ENCODE measurements at places on chromosomes 13 and 19. TPM values are rescaled to one million over a fixed set of nuclear protein-coding genes. Genes with fewer than 3 reads are reported as not detected.

DNA sequence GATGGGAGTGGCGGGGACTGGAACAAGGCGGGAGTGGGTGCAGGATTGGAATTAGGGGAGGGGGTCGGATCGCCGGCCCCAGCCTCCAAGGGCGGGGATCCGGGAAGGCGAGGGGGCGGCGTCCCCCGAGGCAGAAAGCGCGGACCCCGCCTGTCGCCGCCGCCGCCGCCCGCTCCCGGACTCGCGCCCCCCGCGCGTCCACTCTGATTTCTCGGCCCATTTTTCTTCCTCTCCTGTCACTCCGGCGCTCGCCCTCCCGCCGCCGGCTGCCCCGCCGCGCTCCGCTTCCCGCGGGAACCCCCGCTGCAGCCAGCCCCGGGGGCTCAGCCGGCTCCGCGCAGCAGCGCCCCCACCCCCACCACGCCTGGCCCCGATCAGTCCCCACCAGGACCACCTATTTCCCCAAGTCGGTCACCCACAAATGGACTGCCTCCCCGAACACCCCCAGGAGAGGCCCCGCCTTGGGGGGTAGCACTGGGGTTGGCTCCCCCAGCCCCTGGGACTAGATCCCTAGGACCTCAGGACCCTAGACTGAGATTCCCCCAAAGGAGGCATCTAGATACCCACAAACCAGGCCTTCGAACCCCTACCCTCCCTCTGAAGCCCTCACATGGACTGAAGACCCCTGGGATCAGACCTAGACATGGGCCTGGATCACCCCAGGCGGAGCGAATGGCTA lies 12.6 kb upstream of the ERFL start:
- peak overlapping the region; percentile 60 for H3K4me3 ChIP-seq
- no peaks in the 10 kb centered on the region for H3K36me3 ChIP-seq
- H3K27ac ChIP-seq: no peak overlapping the region

DNA sequence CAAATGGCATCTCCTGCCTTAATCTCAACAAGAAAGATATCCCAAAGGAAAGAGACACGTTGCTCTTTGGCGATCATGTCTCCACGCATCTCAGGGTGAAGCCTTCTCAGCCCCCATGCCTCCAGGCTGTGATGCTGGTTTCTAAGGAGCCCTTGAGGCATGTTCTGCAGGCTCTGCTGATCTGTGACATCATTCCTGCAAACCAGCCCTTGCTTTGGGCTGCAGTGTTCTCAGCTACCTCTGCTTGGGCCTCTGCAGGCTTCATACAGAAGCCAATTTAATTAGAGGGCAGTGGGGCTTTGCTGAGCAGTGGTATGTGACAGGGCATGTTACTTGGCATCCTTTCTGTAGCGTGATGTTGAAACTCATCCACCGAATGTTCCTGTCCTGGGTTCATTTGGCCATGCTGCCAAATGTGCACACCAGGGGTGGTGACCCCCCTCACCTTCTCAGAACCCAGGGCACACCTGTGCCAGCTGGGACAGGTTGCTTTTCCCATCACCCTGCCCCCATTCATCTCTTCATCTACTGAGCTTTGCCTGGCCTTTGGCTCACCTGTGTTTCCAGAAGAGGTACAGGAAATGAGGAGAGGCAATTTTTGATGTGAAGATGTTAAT lies 230.9 kb downstream of the TEX29 start:
- no peak for DNase-seq
- H3K4me1 ChIP-seq: no peaks in the 10 kb centered on the region
- H3K27ac ChIP-seq: no peak overlapping the region
- H3K27me3 ChIP-seq: no peaks in the 10 kb centered on the region
- H3K36me3 ChIP-seq: no peaks in the 10 kb centered on the region

DNA sequence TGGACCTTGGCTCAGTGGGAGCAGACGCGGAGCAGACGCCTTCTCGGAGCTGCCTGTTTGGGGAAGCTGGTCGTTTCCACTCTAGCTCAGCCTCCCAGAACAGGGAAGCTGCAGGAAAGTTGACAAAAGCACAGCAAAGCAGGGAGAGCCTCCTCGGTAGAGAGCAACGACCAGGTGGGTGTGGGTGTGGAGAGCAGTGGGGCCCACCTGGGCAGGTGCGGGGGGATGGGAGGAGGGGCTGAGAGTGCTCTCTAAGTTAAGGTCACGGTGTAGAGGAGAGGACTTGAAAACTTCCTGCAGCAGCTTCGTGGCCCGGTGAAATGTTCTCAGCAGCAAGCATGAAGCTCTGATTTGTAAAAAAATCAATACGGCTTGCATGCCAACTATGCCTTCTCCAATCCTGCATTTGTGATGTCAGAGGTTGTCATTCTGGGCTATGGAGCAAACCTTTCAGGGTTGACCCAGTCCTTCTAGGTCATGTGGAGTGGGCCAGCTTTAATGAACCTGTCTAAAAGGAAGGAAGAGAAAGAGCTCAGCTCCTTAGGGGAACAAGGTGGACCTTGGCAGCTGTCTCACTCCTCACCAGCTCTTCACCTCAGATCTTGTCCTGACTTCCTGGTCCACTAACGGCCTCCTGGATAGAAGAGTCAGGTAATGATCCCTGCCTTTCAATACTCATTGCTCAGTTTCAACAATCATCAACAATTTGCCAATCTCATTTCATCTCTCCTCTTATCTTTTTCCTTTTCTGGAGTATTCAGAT lies 85.8 kb upstream of the UBL3 start:
- DNase-seq: peak; percentile 32
- H3K27ac ChIP-seq: peak overlapping the region; percentile 95
- peaks cover 57% of the 10 kb centered on the region for H3K4me1 ChIP-seq
- H3K4me3 ChIP-seq: peak overlapping the region; percentile 86
- peaks cover 16% of the 10 kb centered on the region for H3K36me3 ChIP-seq

- peaks cover 61% of the 10 kb centered on the region for H3K27me3 ChIP-seq
- no peaks in the 10 kb centered on the region for H3K36me3 ChIP-seq
- H3K27ac ChIP-seq: no peak overlapping the region
- peak overlapping the region; percentile 43 for H3K4me3 ChIP-seq
- no peak for DNase-seq
Observed at GRCh38 chr13:36431204-36432105, 840 bp upstream of the CCNA1 start.

DNA sequence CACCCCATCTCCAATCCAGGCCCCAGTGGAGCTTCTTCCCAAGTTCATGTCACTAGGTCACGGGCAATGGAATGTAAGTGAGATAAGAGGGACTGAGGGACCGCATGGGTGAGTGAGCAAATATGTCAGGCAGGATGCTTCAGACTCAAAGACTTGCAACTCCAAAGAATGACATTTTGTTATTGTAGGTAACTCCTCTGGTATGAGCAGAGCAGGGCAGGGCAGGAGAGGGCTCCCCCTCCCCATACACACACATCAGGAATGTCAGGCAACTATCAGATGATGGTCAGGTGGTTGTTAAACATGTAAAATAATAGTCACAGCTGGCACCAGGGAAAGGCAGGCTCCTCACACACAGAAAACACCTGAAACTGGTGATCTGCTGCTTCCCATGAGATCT lies 10.6 kb downstream of the ERVV-2 start:
- H3K36me3 ChIP-seq: peaks cover 9% of the 10 kb centered on the region
- no peaks in the 10 kb centered on the region for H3K27me3 ChIP-seq
- peaks cover 3% of the 10 kb centered on the region for H3K4me1 ChIP-seq
- no peak for DNase-seq

DNA sequence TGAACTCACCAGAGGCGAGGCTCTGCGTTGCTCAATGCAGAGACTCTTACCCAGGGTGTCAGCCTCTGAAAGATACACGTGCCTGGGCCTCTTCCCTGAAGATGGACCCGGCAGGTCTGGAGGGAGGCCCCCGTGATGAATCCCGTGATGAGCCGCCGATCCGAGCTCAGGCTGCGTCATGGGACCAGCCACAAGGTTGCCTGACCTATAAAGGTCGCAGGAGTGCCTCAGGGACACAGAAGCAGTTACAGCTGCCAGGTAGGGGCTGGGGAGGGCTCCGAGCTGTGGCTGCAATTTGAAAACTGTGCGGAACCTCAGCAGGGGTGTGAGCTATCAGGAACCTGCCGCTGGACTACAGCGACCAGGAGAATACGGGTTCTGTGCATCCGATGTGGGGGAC lies 10.5 kb upstream of the ATP11A start:
- peaks cover 5% of the 10 kb centered on the region for H3K27me3 ChIP-seq
- H3K4me1 ChIP-seq: peaks cover 6% of the 10 kb centered on the region
- no peak for DNase-seq
- no peak overlapping the region for H3K27ac ChIP-seq

DNA sequence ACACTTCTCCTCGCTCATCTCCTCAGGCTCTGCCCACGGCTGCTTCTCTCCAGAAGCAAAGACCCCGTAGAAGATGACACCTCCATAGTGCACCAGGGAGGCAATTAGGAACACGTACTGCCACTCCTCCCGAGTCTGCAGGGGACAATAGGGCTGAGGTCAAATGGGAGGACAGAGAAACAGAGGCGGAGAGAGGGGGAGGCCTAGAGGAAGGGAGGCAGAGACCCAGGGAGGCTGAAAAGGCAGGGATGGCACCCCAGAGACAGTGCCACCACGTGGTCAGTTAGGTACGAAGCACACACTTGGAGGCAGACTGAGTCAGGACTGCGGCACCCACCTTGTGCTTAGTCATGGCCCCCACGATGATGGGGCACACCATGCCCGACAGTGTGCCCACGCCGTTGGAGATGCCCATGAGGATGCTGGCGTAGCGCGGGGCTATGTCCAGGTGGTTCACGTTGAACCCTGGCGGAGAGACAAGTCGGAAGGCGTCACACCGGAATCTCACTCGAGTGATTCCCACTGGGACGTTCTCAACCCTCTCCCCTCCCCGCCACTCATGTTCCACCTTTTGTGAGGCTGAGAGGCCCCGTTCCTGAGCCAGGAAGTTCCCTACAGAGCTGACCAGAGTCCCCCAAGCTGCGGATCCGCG lies 5.6 kb downstream of the GFY start:
- H3K27me3 ChIP-seq: peaks cover 83% of the 10 kb centered on the region
- no peak overlapping the region for H3K4me3 ChIP-seq
- H3K27ac ChIP-seq: no peak overlapping the region
- no peaks in the 10 kb centered on the region for H3K36me3 ChIP-seq
- H3K4me1 ChIP-seq: peaks cover 46% of the 10 kb centered on the region
- peak; percentile 36 for DNase-seq

DNA sequence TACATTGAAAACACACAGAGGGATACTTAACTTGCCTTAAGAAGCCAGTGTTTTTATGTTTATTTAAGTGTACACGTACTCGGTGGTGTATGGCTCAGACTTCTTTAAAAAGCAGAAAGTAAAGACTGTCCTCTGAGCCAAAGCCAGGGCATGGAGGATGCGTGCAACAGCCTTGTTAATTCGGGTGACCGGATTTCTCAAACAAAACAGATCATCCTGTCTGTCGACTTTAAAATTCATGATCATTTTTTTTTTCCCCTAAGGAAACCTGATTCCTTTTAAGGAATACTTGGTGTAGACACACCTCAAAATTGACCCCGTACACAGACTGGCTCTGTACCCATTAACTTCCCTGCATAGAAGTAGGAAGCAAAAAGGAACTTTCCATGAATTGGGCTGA lies 124.7 kb upstream of the RNF113B start:
- DNase-seq: no peak
- no peak overlapping the region for H3K27ac ChIP-seq
- H3K4me1 ChIP-seq: no peaks in the 10 kb centered on the region
- H3K27me3 ChIP-seq: peaks cover 18% of the 10 kb centered on the region
- no peak overlapping the region for H3K4me3 ChIP-seq

DNA sequence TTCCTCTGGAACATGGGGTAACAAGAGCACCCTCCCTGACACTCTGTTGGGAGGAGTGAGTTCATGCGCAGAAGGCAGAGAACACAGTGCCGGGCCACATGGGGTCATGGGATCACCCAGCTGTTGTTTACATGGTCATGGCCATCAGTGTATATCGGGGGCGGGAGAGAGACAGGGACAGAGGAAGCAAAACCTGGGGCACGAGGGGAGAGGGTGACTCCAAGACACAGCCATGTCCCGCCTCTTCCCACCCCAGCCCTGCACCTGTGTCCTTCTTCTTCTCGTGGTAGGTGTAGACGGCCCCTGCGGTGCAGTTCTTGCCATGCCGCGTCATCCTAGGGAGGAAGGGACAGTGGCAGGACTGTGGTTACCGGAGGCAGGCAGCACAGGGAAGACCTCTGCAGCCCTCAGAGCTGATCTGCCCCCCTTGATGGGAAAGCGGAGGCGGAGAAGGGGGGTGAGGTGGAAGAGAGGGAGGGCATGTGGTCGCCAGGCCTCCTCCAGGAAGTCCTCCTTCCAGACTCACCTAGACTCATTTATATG lies 19.9 kb downstream of the NOSIP start:
- peak overlapping the region; percentile 77 for H3K4me3 ChIP-seq
- H3K4me1 ChIP-seq: peaks cover 86% of the 10 kb centered on the region
- peaks cover 63% of the 10 kb centered on the region for H3K36me3 ChIP-seq
- H3K27me3 ChIP-seq: no peaks in the 10 kb centered on the region
- DNase-seq: peak; percentile 48
- peak overlapping the region; percentile 94 for H3K27ac ChIP-seq

DNA sequence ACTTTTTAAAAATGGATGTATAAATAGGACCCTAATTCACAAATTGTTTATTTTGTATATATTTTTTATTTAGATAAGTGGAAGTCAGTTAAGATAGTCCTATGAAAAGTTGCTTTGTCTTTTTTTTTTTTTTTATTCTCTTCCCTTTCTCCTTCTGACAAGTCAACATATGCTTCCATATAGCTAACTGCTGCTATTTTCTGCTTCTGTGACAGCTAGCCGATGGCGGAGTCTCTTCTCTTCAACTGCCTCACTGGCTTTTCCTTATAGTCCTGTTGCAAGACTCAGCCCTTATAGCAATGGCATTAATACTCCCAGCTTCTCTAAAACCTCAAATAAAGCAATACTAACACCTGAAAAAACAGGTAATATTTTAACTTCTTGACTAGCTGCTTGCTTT lies 45.3 kb downstream of the SLAIN1 start:
- no peak overlapping the region for H3K4me3 ChIP-seq
- peaks cover 19% of the 10 kb centered on the region for H3K4me1 ChIP-seq
- no peaks in the 10 kb centered on the region for H3K27me3 ChIP-seq
- DNase-seq: no peak
- no peak overlapping the region for H3K27ac ChIP-seq
- H3K36me3 ChIP-seq: peaks cover 38% of the 10 kb centered on the region

- peaks cover 41% of the 10 kb centered on the region for H3K4me1 ChIP-seq
- peaks cover 30% of the 10 kb centered on the region for H3K36me3 ChIP-seq
- H3K4me3 ChIP-seq: no peak overlapping the region
- no peak overlapping the region for H3K27ac ChIP-seq
- DNase-seq: peak; percentile 53
Observed at GRCh38 chr19:18915639-18916038, 3.5 kb downstream of the COPE start.

- H3K27me3 ChIP-seq: peaks cover 10% of the 10 kb centered on the region
- no peak overlapping the region for H3K27ac ChIP-seq
- H3K4me1 ChIP-seq: no peaks in the 10 kb centered on the region
- no peak for DNase-seq
- H3K36me3 ChIP-seq: no peaks in the 10 kb centered on the region
Observed at GRCh38 chr13:110225609-110226574, 81.1 kb downstream of the COL4A1 start.

Gene ZNF471
- 0.28 TPM for total RNA-seq

Gene CASP14
- total RNA-seq: not detected

Gene ZNF787
- total RNA-seq: 30.0 TPM

Gene CYP4F8
- total RNA-seq: not detected

Gene CD22
- 0.63 TPM for total RNA-seq
